ENCODE measurements at places on chromosomes 5 and 9.

GRCh38 chr9:105861972-105862371, 167.6 kb downstream of the TMEM38B start:
- no peak for DNase-seq

DNA sequence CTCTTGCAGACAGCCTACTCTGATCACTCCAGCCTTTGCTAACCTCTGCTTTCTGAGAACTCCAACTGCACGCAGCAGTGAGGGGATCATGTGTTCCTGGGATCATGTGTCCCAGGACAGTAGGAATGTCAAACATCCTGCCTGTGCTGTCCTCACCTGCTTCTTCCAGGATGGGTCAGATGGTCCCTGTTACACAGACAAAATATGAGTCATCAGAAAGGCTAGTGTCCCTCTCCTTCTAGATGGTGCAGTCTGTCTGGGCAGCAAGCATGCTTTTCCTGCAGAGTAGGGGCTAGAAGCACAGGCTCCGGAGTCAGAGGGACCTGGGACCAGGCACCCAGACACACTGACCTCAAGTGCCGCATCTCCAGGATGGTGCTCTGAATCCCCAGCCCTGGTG, 20.1 kb upstream of the SLC25A48 start:
- no peak for DNase-seq

DNA sequence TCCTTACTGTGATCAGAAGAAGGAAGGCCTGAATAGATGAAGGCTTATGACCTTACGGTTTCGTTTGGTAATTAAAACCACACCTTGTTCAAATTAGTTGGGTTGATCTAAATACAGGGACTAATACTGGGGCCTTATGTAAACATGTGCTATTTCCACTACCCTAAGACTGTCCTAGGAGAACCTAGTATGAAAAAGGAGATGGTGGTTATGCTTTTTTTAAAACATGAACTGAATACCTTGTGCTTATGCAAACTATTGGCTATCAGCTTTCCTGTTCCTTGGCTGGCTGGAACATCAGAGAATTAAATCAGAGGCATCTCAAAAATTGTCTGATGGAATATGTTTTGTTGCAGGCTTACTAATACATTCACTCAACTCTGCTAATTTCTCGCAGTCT, 3.9 kb downstream of the MYOT start:
- DNase-seq: no peak

DNA sequence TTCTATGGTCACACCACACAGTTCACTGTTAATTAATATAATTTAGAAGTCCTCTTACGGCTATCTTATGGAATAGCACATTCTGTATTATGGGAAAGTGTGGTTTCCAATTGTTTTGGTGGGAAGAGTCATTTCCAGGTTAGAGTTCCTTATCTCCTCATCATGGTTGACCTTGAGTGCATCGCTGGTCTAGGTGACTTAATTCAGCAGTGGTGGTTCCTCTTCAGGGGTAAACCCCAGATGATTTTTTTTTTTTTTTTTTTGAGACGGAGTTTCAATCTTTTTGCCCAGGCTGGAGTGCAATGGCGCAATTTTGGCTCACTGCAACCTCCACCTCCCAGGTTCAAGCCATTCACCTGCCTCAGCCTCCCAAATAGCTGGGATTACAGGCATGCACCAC, 106.9 kb downstream of the UGCG start:
- DNase-seq: no peak

- DNase-seq: no peak
Measured at GRCh38 chr9:121634329-121635261, 16.8 kb upstream of the DAB2IP start.

DNA sequence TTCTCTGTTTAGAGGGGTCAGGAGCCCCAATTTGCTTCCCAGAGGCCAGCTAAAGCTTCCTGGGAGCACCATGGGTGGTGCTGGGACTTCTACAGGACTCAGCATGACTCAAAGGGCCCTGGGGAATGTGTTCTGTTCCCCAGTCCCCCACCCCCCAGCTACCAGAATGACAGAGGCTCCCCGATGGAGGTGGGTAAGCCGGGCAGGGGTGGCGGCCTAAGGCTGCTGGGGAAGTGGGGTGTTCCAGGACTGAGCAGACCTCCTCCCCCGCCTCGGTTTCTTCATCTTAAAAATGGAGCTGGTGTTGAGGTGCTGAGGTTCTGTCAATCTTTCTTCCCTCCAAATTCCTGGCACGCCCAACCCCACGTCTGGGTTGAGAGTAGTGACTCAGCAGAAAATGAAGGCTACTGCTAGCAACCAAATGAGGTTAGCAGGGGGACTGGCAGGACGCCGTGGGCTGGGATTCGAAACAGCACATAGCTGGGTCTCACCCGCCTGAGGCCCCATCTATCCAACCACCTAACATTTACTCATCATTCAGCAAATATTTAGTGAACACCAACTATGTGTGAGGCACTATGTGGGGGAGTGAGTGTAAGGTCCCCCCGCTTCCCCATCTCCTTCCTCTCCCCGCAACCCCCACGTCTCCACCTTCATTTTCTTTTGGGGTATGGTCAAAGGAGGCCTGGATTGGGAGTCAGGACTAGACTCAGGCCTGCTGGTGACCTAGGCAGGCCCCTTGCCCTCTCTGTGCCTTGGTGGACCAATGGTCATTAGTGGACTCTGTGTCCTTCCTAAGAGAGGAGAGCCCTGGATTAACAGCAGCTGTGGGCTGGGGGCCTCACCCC, 50.2 kb downstream of the C9orf50 start:
- DNase-seq: no peak

GRCh38 chr5:111840036-111840674, 83.2 kb upstream of the NREP start:
- no peak for DNase-seq

GRCh38 chr9:133459476-133460404, at the start of gene CACFD1:
TSS of gene CACFD1 (plus strand) at chr9:133459978. CDS start at chr9:133460067, 89 bp downstream.
- DNase-seq: peak; percentile 84

- DNase-seq: no peak
Measured at GRCh38 chr5:38660194-38660668, 103.8 kb upstream of the LIFR start.

- DNase-seq: no peak
Measured at GRCh38 chr9:32136700-32137339, 247.6 kb upstream of the ACO1 start.

DNA sequence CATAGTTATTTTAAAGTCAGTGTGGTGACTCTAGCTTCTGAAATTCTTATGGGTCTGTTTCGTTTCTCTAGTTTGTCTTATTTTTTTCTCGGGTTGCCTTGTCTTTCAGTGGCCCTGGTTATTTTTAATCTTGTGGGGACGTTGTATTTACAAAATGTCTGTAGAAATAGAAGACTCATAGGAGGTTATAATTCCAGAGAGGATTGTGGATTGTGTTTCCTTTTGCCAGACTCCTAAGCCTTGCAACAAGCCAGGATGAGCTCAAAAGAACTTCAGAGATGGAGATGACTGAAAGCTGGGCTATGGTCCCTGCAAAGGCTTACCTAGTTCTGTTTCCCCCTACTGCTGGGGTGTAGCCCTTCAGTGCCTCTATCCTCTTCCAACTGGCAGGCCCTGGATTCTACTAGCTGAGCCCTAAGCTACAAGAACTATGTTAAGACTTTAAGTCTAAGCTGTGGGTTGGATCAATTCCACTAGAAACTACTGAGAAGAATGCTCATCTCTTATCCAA, 32.2 kb upstream of the LECT2 start:
- DNase-seq: no peak

GRCh38 chr9:28927691-28928090, 1354.4 kb upstream of the C9orf72 start:
- no peak for DNase-seq

GRCh38 chr5:58793888-58794657, 211.2 kb downstream of the RAB3C start:
- DNase-seq: no peak

- no peak for DNase-seq
Measured at GRCh38 chr5:74679966-74680365, 5.1 kb upstream of the HEXB start.

DNA sequence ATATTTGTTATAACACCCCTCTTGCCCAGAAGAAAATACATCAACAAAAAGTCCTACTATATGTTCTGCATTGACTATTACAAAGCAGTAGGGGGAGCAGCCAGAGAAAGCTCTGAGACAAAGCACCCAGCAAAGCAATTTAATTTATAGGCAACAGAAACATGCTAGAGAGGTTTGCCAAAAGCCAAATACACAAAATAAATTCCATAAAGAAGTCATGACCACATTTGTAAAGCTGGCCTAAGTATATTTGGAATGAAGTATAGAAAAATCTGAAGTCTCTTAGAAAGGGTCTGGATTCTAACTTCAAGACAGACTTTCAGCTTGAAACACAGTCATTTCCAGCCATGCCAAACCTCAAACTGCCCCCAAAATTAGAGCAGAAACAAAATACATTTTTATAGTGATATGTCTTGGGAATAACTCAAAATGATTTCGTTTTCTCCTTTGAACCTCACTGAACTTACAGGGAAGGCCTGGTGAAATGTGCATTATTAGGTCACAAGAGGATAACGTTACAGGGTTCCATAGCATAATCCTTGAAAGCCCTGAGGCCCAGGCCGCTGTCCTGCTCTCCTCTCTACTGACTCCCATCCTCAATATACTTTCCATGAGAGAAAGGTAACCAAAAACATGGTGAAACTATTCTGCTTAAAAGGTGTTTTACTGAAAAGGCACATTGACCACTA, 451.8 kb downstream of the RAB3C start:
- DNase-seq: no peak

GRCh38 chr9:129021091-129021490, 7.0 kb downstream of the SH3GLB2 start:
- DNase-seq: no peak

DNA sequence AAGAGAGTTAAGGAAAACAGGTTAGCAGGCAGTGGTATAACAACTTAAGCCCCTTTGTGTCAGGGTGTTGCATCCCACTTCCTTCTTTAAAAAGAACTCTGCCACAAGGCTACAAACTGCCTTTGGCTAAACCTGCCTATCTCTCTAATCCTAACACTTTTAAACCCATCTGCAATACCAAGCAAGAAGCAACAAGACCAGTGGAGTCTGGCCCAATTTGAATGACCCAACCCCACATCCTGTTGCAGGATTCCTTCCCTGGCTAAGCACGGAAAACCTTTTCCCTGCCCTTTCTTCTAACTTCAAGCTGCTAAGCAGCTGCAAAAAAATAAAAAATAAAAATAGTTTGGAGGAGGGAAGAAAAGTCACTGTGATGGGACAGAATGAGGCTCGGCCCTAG, 27.1 kb downstream of the ABCA1 start:
- DNase-seq: no peak

DNA sequence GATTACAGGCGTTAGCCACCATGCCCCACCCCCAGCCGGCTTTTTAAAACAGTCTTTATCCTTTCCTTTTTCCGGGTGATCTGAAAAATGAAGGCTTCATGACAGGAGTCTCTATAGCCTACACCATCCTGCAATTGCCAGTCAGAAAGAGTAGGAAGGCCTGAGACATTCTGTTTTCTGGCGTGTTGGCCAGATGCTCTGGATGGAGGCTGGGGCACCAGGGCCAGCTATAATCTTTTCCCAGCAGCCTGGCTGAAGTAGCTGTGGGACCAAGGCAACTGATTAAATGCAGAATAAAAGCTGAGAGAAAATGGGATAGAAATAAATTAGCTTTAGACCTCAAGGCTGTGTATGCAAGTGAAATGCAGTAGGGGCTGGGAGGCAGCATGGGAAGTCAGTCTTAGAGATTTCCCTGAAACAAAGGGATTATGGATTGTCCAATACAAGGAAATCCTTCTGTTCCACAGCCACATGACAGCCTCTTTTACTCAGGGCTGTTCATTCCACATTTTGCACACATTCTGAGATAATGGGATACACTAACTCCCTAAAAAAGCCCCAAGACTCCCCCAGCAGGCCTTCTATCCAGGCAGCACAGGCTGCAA, 116.0 kb upstream of the LRRTM2 start:
- DNase-seq: no peak

DNA sequence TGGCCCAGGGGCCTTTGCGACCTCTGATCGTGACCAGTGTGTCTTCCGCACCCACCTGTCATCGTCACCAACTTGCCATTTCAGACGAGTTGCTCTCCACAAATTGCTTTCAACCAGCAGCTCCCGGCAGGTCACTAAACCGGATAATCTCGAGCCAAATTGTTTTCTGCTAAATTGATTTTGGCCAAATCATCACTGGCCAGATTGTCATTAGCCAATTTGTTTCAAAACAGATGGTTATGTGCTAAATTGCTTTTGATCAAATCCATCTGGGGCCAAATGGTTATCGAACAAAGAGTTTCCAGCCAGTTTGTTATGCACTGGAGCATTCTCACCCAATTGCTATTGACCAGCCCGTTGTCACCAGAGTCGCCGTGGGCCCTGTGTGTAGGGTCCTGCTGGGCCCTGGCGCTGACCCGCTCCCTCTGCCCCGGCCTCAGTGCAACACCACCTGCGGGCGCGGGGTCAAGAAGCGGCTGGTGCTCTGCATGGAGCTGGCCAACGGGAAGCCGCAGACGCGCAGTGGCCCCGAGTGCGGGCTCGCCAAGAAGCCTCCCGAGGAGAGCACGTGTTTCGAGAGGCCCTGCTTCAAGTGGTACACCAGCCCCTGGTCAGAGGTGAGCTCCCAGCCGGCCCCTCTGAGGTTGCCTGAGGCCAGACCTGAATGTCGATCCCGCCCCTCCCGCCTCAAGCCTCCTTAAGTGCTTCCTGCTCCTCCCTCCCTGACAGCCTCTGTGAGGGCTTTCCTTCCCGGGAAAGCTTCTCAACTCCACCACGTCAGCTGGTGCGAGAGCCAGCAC, 35.6 kb downstream of the ADAMTSL2 start:
- DNase-seq: no peak

- no peak for DNase-seq
Measured at GRCh38 chr9:136003411-136004218, 42.4 kb upstream of the UBAC1 start.

DNA sequence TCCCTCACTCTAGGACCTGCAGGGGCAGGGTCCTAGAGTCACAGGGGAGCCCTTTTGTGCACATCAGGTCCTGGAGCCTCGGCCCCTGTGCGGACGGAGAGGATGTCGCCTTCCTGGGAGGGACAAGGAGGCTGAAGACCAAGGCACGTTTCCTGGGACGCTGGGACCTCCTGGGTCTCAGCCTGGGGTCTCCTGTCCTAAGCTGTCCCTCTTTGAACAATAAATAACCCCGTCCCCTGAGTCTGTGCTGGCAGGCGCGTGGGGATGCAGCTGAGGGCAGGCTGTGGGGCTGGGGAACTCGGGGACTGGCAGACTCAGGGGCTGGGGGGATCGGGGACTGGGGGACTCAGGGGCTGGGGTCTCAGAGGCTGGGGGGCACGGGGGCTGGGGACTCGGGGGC, 31.1 kb downstream of the PAEP start:
- no peak for DNase-seq

DNA sequence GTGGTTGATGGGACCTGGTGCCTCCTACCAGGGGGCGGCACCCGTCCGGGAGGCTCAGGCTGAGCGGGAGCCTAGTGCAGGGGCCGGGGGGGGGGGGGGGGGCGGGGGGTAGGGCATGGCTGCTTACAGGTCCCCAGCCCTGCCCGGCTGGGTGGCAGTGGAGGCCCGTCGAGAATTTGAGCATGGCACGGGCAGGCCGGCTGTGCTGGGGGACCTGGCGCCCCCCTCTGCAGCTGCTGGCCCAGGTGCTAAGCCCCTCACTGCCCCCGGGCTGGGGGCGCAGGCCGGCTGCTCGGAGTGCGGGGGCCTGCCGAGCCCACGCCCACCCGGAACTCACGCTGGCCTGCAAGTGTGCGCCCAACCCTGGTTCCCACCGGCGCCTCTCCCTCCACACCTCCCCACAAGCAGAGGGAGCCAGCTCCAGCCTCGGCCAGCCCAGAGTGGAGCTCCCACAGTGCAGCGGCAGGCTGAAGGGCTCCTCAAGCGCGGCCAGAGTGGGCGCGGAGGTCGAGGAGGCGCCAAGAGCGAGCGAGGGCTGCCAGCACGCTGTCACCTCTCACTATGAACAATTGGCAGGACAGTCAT, 77.7 kb downstream of the LMNB1 start:
- no peak for DNase-seq

All from activated CD8-positive, alpha-beta memory T cell treated with anti-CD3 and anti-CD28 coated beads for 1 hour (primary cell).